ENCODE measurements at places on chromosomes 1 and 21. TPM values are rescaled to one million over a fixed set of nuclear protein-coding genes. Genes with fewer than 3 reads are reported as not detected.

GRCh38 chr1:39418236-39418635, 73.2 kb upstream of the BMP8A start:
- no peak for DNase-seq

- no peak for DNase-seq
These were observed 684 bp downstream of the LTN1 start for GRCh38 chr21:28991861-28992525.

The LORICRIN gene
- not detected for polyA plus RNA-seq

GRCh38 chr1:98054786-98055185, 134.0 kb upstream of the DPYD start:
- no peak for DNase-seq

DNA sequence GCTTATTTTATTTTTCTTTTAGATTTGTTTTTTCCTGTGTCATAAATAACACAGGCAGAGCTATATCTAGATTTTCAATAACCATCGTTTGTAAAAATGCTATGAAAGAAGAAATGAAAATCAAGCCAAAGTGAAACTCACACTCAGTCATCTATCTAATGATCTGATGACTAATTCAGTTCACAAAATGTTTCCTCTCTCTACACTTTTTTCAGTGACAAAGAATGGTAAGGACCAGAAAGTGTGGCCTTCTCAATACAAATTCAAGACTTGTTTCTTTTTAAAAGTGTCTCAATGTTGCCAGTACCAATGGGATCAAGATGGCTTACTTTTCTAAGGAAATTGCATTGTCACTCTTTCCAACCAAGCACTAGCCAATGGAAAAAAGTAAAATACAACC, 282.8 kb upstream of the PKN2 start:
- no peak for DNase-seq

Data from right lung (tissue), 10 donors.